Effector memory CD8-positive, alpha-beta T cell (primary cell): ENCODE measurements at places on chromosomes 2 and 18.

- H3K27ac ChIP-seq: no peak overlapping the region
- H3K36me3 ChIP-seq: no peaks in the 10 kb centered on the region
- no peaks in the 10 kb centered on the region for H3K27me3 ChIP-seq
- H3K4me3 ChIP-seq: no peak overlapping the region
- peaks cover 7% of the 10 kb centered on the region for H3K4me1 ChIP-seq
Measured at GRCh38 chr2:7584017-7584416, 666.8 kb downstream of the RNF144A start.

DNA sequence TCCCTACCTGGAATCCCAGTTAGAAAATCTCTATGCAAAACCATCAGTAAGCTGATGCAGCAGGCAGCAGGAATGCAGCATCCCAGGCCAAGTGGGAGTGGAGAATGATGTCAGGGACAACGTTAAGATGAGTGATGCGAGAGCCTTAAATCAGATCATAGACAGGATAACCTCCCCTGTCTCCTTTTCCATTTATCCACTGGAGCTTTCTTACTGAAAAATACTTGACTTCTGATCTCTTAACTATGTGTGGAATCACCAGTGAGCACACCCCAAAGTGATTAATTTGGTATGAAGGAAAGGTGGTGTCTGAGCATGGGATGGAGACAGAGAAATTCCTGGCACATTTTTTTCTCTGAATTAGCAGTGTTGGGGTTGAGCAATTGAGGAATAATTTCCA lies 98.0 kb downstream of the RND3 start:
- H3K4me3 ChIP-seq: no peak overlapping the region
- no peaks in the 10 kb centered on the region for H3K27me3 ChIP-seq
- H3K27ac ChIP-seq: no peak overlapping the region

- no peaks in the 10 kb centered on the region for H3K27me3 ChIP-seq
- H3K27ac ChIP-seq: no peak overlapping the region
- DNase-seq: no peak
Measured at GRCh38 chr2:47060652-47061170, 94.4 kb downstream of the STPG4 start.

GRCh38 chr2:236636714-236637470 lies 67.3 kb downstream of the ACKR3 start:
- no peak overlapping the region for H3K4me3 ChIP-seq
- no peak overlapping the region for H3K27ac ChIP-seq
- DNase-seq: no peak
- H3K4me1 ChIP-seq: no peaks in the 10 kb centered on the region
- H3K36me3 ChIP-seq: no peaks in the 10 kb centered on the region

GRCh38 chr2:230891509-230891908 lies 26.8 kb downstream of the ITM2C start:
- H3K27ac ChIP-seq: no peak overlapping the region
- peaks cover 13% of the 10 kb centered on the region for H3K27me3 ChIP-seq
- peaks cover 3% of the 10 kb centered on the region for H3K4me1 ChIP-seq
- H3K4me3 ChIP-seq: no peak overlapping the region
- no peaks in the 10 kb centered on the region for H3K36me3 ChIP-seq

- no peaks in the 10 kb centered on the region for H3K27me3 ChIP-seq
- H3K27ac ChIP-seq: no peak overlapping the region
- H3K4me1 ChIP-seq: no peaks in the 10 kb centered on the region
- no peaks in the 10 kb centered on the region for H3K36me3 ChIP-seq
- no peak overlapping the region for H3K4me3 ChIP-seq
Measured at GRCh38 chr2:122927710-122928557, 1097.2 kb upstream of the CNTNAP5 start.

DNA sequence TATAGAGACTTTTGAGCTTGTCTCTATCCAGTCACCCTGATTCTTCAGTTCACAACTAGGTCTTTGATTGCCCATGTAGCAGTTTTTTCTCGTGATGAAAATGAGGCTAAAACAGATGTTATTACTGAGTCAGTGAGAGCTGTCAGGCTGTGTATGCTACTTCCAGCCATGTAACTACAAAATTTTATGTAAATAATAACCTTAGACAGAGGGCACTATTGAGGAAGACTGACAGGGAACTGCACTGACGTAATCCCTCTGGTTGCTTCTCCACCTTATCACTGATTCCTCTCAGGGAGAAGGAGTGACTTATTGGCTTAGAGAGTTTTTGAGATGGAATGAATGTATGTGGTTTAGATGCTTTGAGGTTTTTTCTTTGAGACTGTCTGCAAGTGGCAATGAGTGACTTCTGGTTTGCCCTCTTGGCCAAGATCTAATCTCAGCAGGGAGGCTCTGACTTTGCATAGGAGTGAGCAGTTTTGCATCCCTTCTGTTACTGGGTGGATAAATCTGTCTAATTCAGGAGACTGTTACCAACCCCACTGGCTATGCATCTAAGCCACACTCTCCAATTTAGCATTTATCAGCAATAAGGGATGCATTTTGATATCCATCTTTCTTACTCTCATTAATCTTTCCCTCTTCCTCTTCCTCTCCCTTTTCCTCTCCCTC lies 555.2 kb upstream of the FANCL start:
- H3K27ac ChIP-seq: no peak overlapping the region
- H3K27me3 ChIP-seq: no peaks in the 10 kb centered on the region
- no peaks in the 10 kb centered on the region for H3K4me1 ChIP-seq
- H3K4me3 ChIP-seq: no peak overlapping the region
- DNase-seq: no peak
- no peaks in the 10 kb centered on the region for H3K36me3 ChIP-seq

DNA sequence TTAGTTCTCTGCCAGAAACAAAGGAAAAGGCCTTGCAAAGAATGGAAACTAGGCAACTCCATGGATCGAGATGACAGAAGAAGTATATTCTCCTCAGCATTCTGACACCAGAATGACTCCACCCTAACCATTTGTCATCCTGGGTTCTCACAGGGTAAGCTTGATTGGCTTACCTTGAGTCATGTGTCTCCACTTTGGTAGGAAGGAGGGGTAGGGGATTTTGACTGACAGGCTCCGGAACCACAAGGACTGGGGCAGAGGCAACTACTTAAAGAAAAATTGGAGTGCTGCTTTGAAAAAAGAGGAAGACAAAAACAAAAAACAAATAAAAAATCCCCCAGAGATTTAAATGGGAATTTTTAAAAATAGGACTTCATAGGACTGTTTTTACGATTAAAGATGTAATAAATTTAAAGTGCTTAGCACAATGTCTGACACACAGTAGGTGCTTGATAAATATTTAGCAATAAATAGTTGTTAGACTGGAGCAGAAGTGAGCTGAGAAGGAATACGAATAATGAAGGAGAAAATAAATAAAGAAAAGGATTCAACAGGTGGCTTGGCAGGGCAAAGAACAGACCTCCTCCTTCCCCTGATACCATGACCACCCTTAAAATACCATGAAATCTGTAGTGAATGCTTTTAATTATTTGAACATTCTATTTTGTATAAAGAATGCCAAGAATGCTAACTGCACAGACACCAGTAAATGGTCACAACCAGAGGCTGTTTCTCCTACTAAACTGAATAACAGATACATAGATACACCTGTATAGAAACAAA lies 230.2 kb downstream of the CDCA7 start:
- no peak overlapping the region for H3K27ac ChIP-seq
- H3K4me1 ChIP-seq: no peaks in the 10 kb centered on the region
- H3K4me3 ChIP-seq: no peak overlapping the region
- H3K27me3 ChIP-seq: peaks cover 54% of the 10 kb centered on the region
- no peak for DNase-seq

- H3K27me3 ChIP-seq: peaks cover 8% of the 10 kb centered on the region
- DNase-seq: no peak
- H3K27ac ChIP-seq: peak overlapping the region; percentile 94
- H3K4me3 ChIP-seq: peak overlapping the region; percentile 82
- H3K36me3 ChIP-seq: peaks cover 68% of the 10 kb centered on the region
- H3K4me1 ChIP-seq: peaks cover 52% of the 10 kb centered on the region
Measured at GRCh38 chr2:218895326-218895725, 14.7 kb downstream of the WNT10A start.

GRCh38 chr2:162919111-162919510 lies 80.5 kb upstream of the KCNH7 start:
- H3K27me3 ChIP-seq: no peaks in the 10 kb centered on the region
- H3K4me3 ChIP-seq: no peak overlapping the region
- no peaks in the 10 kb centered on the region for H3K36me3 ChIP-seq
- no peaks in the 10 kb centered on the region for H3K4me1 ChIP-seq
- no peak overlapping the region for H3K27ac ChIP-seq

- H3K27me3 ChIP-seq: peaks cover 28% of the 10 kb centered on the region
- no peaks in the 10 kb centered on the region for H3K36me3 ChIP-seq
- no peak overlapping the region for H3K27ac ChIP-seq
- no peaks in the 10 kb centered on the region for H3K4me1 ChIP-seq
- no peak overlapping the region for H3K4me3 ChIP-seq
Measured at GRCh38 chr2:205931388-205931787, 154.6 kb downstream of the INO80D start.

DNA sequence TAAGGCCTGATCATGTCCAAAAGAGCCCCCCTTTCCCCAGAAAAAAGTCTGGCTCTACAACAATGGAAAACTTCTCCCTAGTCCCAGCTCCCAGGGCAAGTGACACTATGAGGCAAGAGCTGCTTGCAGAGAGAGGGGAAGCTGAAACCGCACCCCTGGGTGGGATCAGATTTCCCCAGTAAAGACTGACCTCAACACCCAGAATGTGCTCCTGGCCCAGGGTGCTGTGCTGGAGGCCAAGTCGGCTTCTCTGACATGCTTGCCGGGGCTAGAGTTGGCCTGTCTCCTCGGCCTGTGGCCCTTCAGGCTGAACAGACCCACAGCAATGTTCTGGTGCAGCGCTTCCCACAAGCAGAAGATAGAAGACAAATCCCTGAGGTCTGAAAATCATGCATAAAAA lies 18.4 kb upstream of the ST8SIA3 start:
- H3K4me1 ChIP-seq: no peaks in the 10 kb centered on the region
- peaks cover 25% of the 10 kb centered on the region for H3K27me3 ChIP-seq
- no peak for DNase-seq
- H3K4me3 ChIP-seq: no peak overlapping the region
- no peak overlapping the region for H3K27ac ChIP-seq

DNA sequence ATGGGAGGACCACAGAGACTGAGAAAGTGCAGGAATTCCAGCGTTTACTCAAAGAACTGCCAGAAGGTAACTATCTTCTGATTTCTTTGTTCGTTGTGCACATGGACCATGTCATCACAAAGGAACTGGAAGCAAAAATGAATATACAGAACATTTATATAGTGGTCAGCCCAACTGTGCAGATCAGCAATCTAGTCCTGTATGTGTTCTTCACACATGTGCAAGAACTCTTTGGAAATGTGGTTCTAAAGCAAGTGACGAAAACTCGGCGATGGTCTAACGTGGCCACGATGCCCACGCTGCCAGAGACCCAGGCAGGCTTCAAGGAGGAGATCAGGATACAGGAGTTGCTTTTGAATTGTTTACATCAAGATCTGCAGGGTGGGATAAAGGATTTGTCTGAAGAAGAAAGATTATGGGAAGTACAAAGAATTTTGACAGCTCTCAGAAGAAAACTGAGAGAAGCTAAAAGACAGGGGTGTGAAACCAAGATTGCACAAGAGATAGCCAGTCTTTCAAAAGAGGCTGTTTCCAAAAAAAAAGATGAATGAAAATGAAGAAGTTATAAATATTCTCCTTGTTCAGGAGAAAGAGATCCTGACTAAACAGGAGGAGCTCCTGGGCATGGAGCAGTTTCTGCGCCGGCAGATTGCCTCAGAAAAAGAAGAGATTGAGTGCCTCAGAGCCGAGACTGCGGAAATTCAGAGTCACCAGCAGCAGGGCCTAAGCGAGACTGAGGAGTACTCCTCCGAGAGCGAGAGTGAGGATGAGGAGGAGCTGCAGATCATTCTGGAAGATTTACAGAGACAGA lies 8.3 kb upstream of the CHST10 start:
- no peak overlapping the region for H3K4me3 ChIP-seq
- peaks cover 53% of the 10 kb centered on the region for H3K27me3 ChIP-seq
- no peak for DNase-seq

DNA sequence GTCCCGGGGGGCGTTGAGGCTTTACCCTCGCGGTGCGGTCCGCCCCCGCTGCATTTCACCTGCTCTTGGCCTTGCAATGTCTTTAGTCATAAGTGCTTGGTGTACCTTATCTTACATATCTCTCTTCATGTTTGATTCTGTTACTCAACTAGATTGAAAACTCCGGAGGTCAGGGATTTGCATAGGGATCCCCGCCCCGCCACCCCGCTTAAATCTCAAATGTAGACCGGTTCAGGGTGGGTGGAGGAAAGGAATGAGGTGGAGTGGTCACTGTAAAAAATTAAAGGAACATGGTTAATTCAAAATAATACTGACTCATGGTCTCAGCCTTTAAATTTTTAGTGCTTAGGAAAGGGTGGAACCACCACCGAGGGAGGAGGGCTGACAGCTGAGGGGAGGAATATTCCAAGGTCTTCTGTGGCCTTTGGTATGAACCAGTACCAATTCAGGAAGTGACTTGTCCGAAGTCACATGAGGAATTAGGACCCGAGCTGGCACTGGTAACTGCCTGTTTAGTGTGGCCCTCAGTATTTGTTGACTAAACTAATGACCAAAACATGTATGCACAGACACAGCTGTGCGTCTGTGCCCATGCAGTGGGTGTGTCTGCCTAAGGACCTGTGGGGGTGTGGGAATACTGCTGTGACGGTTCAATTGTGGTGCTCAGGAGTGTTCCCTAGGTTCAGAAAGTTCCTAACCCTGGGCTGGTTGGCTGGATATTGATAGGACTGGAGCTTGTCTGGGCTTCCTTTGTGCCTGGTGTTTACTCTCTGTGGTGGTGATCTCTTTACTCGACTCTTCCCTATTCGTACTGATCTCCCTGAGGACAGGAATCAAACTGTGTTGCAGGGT lies 1.0 kb downstream of the PLEKHB2 start:
- H3K4me3 ChIP-seq: peak overlapping the region; percentile 89
- H3K4me1 ChIP-seq: peaks cover 49% of the 10 kb centered on the region
- H3K27ac ChIP-seq: peak overlapping the region; percentile 97
- no peaks in the 10 kb centered on the region for H3K27me3 ChIP-seq

DNA sequence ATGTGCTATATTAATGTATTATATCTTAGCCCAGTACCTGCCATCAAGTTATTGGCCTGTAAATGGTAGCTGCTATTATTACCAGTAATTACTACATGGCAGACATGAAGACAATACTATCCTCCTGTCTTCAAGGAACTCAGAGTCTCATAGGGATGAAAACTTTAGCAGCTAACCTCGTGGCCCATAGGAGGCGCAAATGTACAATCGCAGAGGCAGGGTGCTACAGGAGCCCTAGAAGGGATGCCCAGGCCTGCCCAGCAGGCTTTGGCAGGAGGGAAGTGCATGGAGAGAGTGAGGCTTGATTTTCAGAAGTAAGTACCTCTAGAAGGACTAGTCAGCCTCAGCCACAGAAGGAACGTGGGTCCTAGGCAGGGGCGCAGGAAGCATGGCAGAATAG lies 44.7 kb upstream of the KIDINS220 start:
- H3K36me3 ChIP-seq: no peaks in the 10 kb centered on the region
- no peak overlapping the region for H3K4me3 ChIP-seq
- H3K27me3 ChIP-seq: no peaks in the 10 kb centered on the region
- H3K4me1 ChIP-seq: no peaks in the 10 kb centered on the region

GRCh38 chr2:238126775-238127164 lies 11.7 kb upstream of the KLHL30 start:
- DNase-seq: no peak
